ELR (cell line): ENCODE measurements at places on chromosomes 3 and 15.

DNA sequence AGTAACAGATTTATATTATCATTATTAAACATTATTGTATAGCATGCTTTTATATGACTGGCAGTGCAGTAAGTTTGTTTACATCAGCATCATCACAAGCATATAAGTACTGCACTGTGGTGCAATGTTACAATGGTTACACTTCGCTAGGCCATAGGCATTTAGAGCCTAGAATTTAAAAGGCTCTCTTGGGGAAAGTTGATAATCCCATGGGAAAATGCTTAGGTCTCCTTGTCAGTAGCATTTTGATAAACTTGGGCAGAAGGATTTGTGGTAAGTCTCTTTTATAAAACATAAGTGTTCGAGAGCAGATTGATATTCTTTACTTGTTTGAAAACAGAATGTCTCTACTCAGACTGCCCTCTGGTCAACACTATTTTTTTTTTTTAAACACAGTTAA, 7.5 kb downstream of the DTWD1 start:
- DNase-seq, result no peak

DNA sequence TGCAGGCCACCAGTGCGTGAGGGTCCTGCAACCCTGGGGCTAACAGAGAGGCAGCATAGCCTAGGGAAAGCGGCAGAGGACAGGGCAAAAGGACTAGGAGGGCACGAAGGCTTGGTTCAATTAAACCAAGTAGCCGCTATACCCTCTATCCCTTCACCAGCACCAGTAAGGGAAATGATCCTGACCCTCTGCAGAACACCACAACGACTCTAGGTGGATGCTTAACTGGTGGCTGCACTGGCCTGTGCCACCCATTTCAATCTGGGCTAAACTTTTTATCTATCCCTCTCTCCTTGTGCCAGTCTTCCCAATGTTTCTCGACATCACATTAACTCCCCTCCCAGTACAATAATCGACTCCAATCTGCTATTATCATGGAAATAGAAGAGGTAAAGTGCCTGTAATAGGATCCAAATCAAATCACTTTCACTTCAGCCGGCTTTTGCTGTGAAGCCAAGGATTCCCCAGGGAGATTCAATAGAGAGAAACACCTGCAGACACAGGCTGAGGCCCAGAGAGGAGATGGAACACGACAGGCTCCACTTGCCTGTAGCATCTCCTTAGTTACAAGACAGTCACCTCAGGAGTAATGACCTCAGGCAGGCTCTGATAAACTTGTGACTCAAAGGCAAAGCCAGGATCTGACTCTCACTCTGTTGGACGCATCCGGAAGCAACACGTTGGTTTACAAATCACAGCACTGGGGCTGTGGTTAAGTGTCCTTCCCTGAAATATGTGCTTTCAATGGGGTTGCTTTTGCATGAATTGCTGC, 791.6 kb upstream of the ARRDC4 start:
- peak; percentile 64 for DNase-seq

DNA sequence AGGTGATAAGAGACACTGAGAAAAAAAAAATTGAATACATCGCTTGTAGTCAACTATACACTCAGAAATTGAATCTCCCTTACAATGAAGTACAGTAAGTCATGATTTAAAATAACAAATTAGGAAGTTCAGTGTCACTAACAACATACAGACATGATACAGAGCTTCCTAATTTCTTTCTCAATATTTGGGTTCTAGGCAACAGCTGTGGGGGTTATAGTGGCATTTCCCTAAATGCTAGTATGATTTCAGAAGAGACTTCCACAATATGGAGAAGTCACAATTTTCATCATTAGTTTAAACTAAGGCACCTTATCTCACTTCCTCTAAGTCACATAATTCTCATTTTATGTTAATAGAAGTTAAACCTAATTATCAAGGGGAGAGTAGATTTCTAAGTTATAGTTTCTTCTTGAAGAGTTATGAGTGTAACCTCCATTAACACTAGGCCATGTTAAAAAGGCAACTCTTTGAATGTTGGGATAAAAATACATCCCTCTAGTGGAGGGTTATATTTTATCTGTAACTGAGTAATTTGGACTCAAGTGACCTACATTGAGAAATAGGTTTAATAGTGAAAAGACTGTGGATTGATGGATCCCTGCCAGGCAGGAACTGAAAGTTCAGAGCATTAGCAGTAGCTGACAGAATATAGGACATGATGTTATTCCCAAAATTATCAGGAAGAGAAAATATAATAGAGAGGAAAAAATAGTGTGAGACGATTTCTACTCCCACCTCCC, 286.0 kb upstream of the SUCLG2 start:
- DNase-seq, result peak; percentile 1

DNA sequence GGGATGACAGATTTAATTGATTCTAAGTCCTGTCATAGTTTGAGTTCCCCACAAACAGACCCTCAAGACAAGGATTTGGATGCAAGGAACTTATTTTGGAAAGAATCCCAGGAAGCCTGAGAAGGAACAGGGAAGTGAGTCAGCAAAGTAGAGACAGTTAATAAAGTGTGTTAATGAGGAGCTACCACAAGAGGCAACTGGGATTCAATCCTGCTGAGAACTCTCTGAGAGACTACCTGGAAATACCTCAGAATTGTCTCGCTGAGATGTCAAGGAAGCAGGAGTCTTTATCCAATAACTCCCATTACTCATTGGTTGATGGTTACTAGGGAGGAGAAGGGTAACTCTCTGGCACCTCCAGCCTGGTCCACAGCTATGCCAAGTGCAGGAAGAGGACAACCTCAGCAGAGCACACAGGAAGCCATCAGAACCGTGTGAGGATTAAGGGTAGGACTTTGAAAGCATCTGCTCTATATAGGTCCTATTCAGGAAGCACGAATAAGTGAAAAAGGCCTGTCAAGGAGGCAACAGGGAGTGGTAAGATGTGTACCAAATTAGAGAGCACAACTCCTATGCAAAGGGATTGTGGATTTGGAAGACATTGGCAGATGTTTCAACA, 311.1 kb upstream of the KCNH8 start:
- no peak for DNase-seq

DNA sequence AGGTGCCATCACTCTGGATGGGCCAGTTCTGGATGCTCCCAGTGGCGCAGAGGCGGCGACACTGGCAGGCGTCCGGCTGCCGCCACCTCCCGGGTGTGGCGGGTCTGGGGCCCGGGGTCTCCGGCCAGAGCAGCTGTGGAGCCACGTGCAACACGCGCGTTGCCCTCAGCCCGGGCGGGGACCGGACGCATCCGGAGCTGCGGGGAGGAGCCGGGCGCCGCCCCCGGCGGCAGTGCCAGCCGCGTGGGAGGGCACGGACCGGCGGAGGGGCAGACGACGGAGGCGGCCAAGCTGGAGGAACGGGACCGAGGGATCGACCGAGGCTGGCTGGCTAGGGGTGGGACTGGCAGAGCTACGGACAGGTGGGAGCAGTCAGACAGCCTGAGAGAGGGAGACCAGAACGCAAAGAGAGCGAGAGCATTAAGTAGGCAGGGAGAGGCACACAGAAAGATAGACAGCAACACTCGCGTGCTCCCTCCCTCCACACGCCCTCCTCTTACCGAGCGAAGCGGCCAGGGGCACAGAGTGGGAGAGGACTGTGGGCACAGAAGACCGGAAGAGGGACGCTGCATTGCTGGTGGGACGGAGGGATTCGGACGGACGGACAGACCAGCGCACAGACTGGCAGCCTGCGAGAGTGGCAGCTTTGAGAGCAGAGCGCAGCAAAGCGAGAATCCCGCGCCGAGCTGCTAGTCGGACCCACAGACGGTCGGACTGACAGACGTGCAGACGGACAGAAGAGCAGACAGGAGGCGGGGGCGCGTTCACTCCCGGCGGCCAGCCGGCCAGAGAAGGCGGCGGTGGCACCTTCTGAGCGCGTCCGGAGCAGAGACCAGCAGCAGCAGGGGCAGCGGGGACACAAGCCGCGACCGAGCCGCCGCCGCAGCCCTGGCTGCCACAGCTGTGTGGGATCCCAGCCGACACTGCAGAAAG, at the start of gene ARPP21:
TSS of gene ARPP21 (plus strand) at position 272 of the 933 bp plus-strand sequence. CDS start 42,227 bp downstream, outside the sequence.
- DNase-seq, result no peak

GRCh38 chr3:59451800-59452746, 402.2 kb upstream of the CFAP20DC start:
- no peak for DNase-seq

- peak; percentile 80 for DNase-seq
Measured at GRCh38 chr3:51686512-51687215, 15.6 kb downstream of the TEX264 start.

- DNase-seq, result peak; percentile 96
Measured at GRCh38 chr15:98727115-98728040, 79.0 kb downstream of the IGF1R start.

GRCh38 chr3:42698216-42698910, 4.2 kb downstream of the HHATL start:
- no peak for DNase-seq

DNA sequence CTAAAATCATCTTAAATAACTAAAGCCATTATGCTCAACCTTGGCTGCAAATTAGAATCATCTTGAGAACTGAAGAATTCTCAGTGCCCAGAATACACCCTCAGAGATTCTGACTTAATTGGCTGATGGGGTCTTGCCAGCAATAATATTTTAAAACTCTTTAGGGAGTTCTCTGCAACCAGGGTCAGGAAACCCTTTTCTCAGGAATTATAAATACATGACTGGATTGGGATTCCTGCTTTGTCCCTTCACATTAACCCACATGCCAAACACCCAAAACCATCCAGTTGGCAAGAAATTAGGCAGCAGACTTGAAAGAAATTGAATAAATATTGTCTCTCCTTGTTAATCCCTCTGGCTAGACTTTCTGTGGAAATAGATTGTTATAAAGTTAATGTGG, 482.3 kb upstream of the NECTIN3 start:
- DNase-seq, result no peak

DNA sequence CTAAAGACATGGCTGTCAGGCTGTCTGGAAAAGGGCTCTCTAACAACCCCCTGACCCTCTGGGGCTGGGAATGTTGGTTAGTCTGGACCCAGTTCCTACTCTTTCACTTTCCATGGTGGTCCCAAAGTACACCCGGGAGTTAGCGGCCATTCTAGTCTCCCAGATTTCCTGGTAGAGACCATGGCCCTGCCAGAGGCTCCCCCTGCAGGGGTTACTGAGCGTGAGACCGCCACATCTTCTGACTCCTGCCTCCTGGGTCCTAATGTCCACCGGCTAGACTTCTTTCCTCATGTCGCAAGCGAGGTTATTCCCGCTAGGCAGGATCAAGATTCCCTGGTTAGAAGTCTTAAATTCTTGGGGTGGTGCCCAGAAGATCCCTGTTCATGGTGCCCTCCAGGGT, 540.0 kb upstream of the ROBO1 start:
- no peak for DNase-seq
